ENCODE measurements at places on chromosomes 3 and 15. TPM values are rescaled to one million over a fixed set of nuclear protein-coding genes. Genes with fewer than 3 reads are reported as not detected.

The ASB14 gene
- not detected for total RNA-seq

The SST gene
- not detected for total RNA-seq

The VGLL3 gene
- total RNA-seq = 0.05 TPM

The FAM227B gene
- total RNA-seq = 5.5 TPM

The GOLGA8N gene
- total RNA-seq = 0.33 TPM

The MUSTN1 gene
- 1.2 TPM for total RNA-seq

The UNC13C gene
- 17.7 TPM for total RNA-seq

The REC114 gene
- not detected for total RNA-seq

The CCK gene
- not detected for total RNA-seq

The C2CD4B gene
- not detected for total RNA-seq

The ATP11B gene
- 66.9 TPM for total RNA-seq

The AMOTL2 gene
- 0.33 TPM for total RNA-seq

The CAPN3 gene
- total RNA-seq = 3.2 TPM

The TMCO5A gene
- total RNA-seq = not detected

The CCR8 gene
- 16.9 TPM for total RNA-seq

The DNAJA4 gene
- total RNA-seq = 5.9 TPM

The CNTN6 gene
- not detected for total RNA-seq

The LDHAL6B gene
- not detected for total RNA-seq

The TRPM1 gene
- total RNA-seq = 0.16 TPM

The PPP1R14D gene
- total RNA-seq = not detected

The DLEC1 gene
- total RNA-seq = 0.08 TPM

The KPNA1 gene
- total RNA-seq = 52.8 TPM

DNA sequence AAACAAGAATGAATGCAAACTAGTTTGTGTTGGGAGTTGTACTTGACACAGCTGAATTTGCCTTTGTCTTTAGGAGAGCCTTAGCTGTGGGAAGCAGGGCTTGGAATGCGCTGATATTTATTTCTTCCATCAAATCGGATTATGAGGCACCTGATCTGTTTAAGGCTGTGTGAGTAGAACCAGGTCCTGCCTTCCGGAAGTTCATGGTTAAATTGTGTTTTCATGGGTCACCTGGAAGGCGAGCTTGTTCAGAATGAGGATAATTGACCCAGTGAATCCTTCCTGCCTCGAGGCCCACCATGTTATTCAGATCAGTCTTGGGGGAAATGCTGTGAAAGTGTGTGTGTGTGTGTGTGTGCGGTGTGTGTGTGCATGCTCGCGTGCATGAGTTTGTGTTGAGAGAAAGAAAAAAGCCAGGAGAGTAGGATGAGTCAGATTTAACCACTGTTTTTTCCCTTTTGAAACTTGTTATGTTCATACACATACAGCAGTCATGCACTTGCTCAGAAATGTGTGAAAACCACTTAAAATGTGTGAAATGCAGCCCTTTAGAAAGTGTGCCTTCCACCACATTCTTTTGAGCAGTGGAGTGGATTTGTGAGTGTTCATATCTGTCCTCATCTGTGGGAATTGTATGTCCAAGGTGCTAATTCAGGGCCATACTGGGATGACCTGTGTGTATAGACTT lies 36.7 kb downstream of the SMAD3 start:
- DNase-seq = peak; percentile 97

GRCh38 chr15:57138349-57138788 lies 219.9 kb downstream of the TCF12 start:
- DNase-seq = no peak

DNA sequence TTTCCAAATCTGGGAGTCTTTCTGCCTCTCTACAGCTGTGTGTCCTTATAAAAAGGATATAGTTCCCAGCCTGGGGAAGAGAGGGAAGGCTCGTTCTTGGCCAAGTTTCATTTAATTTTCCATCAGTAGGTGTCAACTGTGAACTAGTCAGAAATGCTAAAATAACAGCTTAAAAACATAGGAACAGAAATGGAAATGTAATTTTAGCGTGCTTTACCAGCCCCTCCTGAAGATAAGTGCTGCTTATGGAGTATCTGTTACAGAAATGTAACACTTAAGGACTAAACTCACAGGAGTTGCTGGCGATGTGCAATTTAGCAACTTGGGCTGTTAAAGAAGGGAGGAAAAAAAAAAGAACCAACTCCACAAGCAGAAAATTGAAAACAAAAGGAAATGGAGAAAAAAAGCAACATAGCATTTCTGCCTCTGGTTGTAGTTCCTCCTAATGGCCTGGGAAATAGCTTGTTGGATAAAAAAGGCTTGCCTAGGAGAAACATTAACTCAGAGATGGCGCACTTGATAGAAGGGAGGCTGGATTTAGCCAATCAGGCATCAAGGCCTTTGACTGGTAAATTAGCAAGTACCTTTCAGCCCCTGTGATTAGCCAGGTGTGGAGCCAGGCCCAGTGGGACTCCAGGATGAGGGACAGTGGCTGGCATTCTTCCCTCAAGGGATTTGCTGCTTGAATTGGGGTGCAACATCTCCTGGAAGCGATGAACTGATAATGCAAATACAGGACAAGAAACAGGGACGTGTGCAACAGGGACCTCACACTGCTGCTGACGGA lies 84.3 kb downstream of the RPLP1 start:
- DNase-seq = no peak

GRCh38 chr3:15858547-15859506 lies 61.0 kb upstream of the ANKRD28 start:
- DNase-seq = peak; percentile 26

- DNase-seq = no peak
Measured at GRCh38 chr15:74735305-74735704, 10.0 kb upstream of the CYP1A1 start.

GRCh38 chr3:140363801-140364200 lies 314.1 kb upstream of the TRIM42 start:
- DNase-seq = no peak

GRCh38 chr15:71811752-71812735 lies 1.7 kb downstream of the NR2E3 start:
- no peak for DNase-seq

DNA sequence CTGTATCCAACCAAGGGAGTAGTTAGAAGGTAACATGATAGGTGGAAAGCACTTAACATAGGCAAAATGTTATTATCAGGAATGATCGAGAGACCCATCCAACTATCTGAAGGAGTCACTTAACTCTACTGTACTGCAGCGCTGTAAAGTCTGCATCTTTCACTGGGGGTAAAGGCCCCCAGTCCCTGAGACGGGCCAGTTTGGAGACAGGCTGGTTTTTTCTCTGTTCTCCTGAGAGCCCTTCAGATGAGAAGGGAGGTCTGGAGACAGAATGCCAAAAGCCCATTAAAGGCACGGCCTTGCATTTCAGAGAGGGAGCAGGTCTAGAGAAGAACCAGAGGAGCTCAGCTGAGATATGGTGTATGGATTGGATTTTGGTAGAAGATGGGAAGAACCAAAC lies 71.3 kb upstream of the CGNL1 start:
- no peak for DNase-seq

GRCh38 chr15:61051569-61052031 lies 177.5 kb downstream of the RORA start:
- no peak for DNase-seq

DNA sequence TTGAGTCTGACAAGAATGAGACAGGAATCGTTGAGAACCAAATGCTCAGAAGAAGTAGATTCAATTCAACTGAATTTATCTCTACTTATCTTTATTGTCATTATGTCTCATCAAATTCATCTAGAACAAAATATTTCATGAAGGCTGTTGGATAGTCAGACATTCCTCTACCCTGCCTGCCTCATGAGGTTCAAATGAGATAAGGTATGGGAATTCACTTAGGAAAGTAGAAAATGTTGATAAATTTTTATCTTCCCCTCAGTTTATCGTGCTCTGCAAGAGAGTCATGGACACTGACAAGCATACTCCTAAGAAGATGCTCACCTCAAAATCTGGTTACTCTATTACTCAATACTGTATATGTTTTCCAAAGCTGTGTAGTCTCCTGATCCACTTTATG lies 149.7 kb upstream of the CDIN1 start:
- no peak for DNase-seq

- no peak for DNase-seq
Measured at GRCh38 chr15:31974154-31974794, 56.0 kb upstream of the CHRNA7 start.

- peak; percentile 47 for DNase-seq
Measured at GRCh38 chr3:11601446-11602238, 42.1 kb downstream of the VGLL4 start.

GRCh38 chr3:19799115-19799514 lies 134.9 kb downstream of the EFHB start:
- DNase-seq = no peak

GRCh38 chr15:62983956-62984355 lies 58.6 kb upstream of the TPM1 start:
- DNase-seq = no peak

DNA sequence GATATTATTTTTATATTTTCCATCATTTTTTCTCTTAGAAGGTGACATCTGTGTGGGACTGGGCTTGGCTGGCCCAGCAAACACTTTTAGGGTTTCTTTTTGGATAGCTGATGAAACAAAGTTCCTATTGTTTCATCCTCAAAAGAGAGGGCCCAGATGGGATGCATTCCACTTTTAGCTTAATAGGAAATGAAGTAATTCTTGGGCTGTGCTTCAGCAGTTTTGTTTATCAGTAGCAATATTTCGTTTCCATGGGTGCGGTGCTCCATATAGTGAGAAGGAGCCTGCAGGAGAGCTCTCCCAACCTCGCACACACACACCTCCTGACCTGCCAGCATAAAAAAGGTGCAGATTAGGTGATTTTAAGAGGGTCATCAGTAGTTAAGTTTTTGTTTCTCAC lies 147.5 kb downstream of the AKAP13 start:
- DNase-seq = no peak

DNA sequence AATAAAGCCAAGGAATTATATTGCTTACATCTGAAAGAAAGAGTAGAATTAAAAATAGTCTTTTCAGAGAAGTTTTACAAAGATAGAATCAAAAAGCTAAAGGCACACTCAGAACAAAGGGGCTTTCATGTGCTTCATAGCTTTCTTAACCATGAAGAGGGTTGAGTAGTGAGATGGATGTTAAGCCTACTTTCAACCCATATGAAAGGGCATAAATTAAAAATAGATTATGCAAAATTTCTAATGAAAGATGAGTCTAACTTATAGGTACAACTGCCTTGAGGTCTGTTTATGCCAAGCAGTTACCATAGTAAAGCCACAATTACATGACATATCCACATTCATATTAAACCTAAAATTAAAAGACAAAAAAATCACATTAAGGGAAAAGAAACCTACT lies 223.3 kb upstream of the ARHGEF26 start:
- DNase-seq = no peak

- DNase-seq = no peak
Measured at GRCh38 chr3:50473768-50474167, 29.7 kb downstream of the CACNA2D2 start.

DNA sequence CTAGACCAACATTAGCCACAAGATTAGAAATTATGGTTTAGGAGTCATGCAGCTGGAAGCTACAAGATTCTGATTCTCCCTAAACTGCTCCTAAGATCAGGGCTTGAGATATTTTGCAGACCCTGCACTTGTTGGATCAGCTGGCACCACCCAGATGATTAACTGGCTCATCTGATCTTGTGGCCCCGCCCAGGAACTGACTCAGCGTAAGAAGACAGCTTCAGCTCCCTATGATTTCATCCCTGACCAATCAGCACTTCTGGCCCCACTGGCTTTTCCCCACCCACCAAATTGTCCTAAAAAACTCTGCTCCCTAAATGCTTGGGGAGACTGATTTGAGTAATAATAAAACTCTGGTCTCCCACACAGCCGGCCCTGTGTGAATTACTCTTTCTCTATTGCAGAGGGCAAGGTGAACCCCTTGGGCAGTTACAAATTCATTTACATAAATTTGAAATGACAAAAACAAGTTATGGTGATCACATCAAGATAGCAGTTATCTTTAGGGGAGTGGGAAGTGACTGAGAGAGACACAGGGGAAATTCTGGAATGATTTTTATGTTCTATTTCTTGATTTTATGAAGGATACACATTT lies 76.5 kb downstream of the CD200R1L start:
- DNase-seq = no peak

- DNase-seq = no peak
Measured at GRCh38 chr3:174483254-174483653, 375.9 kb upstream of the NAALADL2 start.

DNA sequence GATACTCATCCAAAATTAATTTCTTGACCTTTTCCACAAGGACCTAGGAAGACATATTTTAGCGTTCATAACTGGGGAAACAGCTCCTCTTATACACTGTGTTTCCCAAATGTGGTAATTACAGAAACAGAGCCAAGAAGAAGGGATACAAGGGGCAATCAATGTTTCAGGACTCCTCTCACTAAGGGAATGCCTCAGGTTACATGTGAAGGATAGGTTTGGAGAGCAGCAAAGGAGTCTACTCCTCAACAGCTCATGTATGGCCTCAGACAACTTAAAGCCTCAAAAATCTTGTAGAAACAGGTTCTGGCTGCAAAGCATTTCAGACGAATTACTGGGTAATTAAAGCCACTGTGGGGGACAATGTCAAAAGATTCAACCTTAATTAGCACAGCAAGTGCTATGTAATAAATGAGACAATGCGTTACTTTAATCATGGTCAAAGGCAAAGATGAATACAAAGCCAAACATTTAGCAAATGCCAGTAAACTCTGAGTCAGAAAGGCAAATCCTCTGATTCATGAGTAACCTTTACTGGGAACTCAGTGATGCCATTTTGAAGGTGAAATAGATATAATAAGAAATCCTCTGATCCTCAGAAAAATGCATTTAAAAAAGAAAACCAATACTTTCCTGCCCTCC lies 1111.2 kb downstream of the TUSC7 start:
- DNase-seq = no peak

GRCh38 chr3:39970982-39971381 lies 161.6 kb downstream of the MYRIP start:
- DNase-seq = no peak

DNA sequence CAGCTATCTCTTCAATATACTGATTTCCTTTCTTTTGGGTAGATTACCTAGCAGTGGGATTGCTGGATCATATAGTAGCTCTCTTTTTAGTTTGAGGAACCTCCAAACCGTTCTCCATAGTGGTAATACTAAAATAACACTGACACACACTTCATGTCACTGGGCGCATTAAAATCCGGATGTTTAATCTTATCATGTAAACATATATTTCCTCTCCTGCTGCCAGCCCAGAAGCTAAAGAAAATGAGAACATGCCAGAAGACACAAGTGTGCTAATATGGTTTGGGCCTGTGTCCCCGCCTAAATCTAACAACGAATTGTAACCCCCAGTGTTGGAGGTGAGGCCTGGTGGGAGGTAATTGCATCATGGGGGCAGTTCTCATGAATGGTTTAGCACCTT lies 23.6 kb upstream of the KCNMB2 start:
- no peak for DNase-seq

DNA sequence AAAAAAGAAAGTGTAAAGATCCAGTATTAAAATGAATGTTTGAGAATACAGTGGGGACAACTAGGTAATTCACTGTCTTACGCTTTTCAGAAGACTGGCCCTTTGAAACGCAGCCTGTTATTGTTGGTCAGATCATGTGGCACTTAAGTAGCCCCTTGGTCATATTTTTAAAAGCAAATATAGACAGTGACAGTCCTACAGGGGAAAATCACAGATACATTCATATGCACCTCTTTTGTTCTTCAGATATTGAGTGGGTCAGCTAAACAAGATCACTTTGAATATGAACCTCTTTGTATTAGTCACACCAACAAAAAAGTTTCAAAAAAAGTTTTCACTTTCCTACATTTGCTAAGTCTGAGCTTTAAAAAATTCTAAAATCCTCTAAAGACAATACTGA lies 36.0 kb downstream of the TIGIT start:
- no peak for DNase-seq

- DNase-seq = no peak
Measured at GRCh38 chr3:73510784-73511183, 114.0 kb downstream of the PDZRN3 start.

- DNase-seq = no peak
Measured at GRCh38 chr15:66884115-66884622, 181.2 kb upstream of the SMAD3 start.

GRCh38 chr3:122927726-122928125 lies 99.8 kb downstream of the SEMA5B start:
- no peak for DNase-seq
